ENCODE measurements at places on chromosomes 4 and X. TPM values are rescaled to one million over a fixed set of nuclear protein-coding genes. Genes with fewer than 3 reads are reported as not detected.

- DNase-seq: no peak
Observed at GRCh38 chr4:1385373-1386340, 20.6 kb downstream of the NKX1-1 start.

DNA sequence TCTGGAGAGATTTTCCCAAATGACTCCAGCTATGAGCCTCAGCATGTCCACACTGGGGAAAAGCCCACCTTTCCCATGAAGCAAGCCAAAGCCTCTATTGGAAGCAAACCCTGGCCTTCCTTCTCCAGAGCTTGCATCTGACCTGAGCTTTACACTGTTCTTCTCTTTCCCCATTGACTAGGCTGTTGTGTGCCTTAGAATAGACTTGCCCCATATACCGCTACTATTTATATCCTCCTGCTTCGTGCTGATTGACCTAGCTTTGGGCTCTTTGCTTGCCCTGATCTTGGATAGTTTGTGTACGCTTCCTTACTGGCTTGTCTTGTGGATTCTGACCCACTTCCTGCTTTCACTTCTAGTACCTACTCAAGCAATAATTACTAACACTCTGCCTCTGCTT lies 30.9 kb downstream of the FAM9B start:
- no peak for DNase-seq

DNA sequence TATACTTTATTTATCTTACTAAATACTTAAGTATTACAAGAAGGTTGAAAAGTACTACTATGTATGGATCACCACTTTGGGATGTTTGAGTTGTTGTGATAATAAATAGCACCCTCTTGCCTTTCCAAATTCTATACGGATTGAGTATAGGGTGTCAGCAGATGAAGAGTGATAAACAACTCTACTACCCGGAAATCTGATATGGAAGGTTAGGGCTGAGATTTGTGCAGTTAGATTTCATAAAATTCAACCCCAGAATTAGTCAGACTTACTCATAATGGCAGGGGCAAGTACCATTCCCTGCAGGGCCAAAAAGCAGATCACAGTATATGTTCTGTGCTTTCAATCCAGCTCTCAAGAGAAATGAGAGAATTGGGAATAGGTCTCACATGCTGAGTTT lies 1008.9 kb upstream of the PCDH7 start:
- no peak for DNase-seq

GRCh38 chr4:61277785-61278760 lies 77.9 kb downstream of the ADGRL3 start:
- DNase-seq: no peak

The CPE gene
- total RNA-seq: 27.2 TPM

All from A673 (cell line).